ENCODE measurements at places on chromosomes 11 and 22. TPM values are rescaled to one million over a fixed set of nuclear protein-coding genes. Genes with fewer than 3 reads are reported as not detected.

The ZNRF3 gene
- 5.8 TPM for total RNA-seq

The SNX32 gene
- total RNA-seq, result 1.2 TPM

The CELSR1 gene
- total RNA-seq, result 38.5 TPM

The DCDC1 gene
- total RNA-seq, result 1.0 TPM

GRCh38 chr11:2789791-2790567 is 90.2 kb upstream of the KCNQ1OT1 start:
- no peak overlapping the region for H3K4me3 ChIP-seq
- H3K4me1 ChIP-seq, result no peaks in the 10 kb centered on the region
- no peak for DNase-seq
- peaks cover 32% of the 10 kb centered on the region for H3K27me3 ChIP-seq
- H3K36me3 ChIP-seq, result no peaks in the 10 kb centered on the region

GRCh38 chr11:61972672-61973475 is 5.4 kb upstream of the FTH1 start:
- DNase-seq, result peak; percentile 89
- H3K4me3 ChIP-seq, result no peak overlapping the region
- H3K36me3 ChIP-seq, result no peaks in the 10 kb centered on the region
- peak overlapping the region; percentile 90 for H3K27ac ChIP-seq

DNA sequence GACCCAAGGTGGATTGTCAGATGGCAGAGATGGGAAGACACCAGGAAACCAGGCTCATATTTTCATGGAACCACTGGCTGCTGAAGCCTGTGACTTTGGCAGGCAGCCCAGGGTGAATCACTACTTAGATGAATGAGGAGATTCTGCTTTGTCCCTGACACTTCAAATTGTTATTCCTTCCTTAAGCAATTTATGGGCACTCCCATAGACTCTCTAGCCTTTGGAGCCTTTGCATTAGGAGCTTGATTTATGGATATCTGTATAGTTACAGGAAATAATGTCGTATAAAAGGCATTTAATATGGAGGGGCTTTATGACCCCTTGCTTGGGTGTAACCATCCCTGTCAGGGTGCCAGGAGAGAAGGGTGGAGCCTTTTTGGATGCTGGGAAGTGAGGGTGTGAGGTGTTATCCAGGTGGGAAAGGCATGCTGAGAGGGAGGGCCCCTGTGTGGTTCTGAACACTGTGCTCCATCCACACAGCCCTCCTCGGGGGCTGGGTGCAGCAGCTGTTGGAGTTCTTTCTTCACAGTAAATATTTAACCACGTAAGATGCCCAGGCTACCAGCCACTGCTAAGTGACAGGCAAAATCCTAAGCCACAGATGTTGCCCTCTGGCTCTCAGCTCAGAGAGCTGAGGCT is 35.3 kb downstream of the IL18 start:
- H3K36me3 ChIP-seq, result no peaks in the 10 kb centered on the region
- H3K27ac ChIP-seq, result no peak overlapping the region
- no peak overlapping the region for H3K4me3 ChIP-seq
- H3K27me3 ChIP-seq, result no peaks in the 10 kb centered on the region
- H3K4me1 ChIP-seq, result peaks cover 6% of the 10 kb centered on the region

DNA sequence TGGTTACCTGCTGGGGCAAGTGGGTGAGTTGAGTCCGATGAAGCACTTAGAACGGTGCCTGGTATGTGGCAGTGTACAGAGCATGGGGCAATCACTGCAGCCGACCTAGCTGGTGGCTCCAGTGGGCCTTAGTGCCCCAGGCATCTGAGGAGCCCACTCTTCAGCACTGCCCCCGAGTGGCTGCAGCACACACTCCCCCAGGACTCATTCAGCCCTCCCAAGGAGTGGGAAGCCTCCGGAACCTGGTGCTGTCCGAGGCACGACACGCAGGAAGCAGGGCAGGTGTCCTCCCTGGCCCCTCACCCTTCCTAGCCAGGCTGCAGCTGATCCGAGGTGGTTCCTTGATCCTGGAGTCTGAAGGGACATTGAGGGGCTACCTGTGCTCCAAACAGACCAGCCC is 42.4 kb upstream of the PRODH start:
- H3K4me1 ChIP-seq, result no peaks in the 10 kb centered on the region
- H3K36me3 ChIP-seq, result no peaks in the 10 kb centered on the region
- no peak overlapping the region for H3K27ac ChIP-seq
- no peak overlapping the region for H3K4me3 ChIP-seq
- DNase-seq, result no peak
- no peaks in the 10 kb centered on the region for H3K27me3 ChIP-seq

DNA sequence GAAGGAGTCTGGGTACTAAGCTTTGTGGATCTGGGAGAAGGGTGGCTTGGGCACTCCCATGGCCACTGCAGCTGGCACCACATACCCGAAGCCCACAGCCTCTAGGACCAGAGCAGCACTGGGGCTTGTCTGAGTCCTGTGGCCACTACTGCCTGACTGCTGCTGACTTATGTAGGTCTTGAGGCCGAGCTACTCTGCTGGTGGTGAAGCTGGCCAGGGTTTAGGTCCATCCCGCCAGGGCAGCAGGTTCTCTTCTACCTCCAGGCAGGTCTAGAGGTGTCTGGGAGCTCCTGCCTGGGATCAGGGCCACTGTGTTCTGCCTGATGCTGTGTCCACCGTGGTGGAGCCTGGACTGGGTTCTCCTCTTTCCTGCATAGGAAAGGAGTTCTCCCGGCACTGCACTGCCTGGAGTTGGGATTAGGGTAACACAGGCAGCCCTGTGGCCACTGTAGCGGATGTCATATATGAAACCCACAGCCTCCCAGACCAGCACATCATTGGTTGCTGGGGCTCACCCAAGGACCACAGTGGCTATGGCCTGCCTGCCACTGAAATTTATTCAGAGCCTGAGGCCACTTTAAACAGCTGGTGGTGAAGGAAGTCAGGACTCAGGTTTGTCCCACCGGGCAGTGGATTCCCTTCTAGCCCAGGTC is 109.8 kb upstream of the SERPIND1 start:
- H3K27me3 ChIP-seq, result peaks cover 7% of the 10 kb centered on the region
- H3K27ac ChIP-seq, result no peak overlapping the region
- no peak overlapping the region for H3K4me3 ChIP-seq
- H3K36me3 ChIP-seq, result no peaks in the 10 kb centered on the region
- no peak for DNase-seq
- no peaks in the 10 kb centered on the region for H3K4me1 ChIP-seq

GRCh38 chr22:29434288-29434687 is 4.1 kb upstream of the RFPL1 start:
- peaks cover 34% of the 10 kb centered on the region for H3K27me3 ChIP-seq
- no peak overlapping the region for H3K27ac ChIP-seq
- H3K4me1 ChIP-seq, result no peaks in the 10 kb centered on the region
- H3K4me3 ChIP-seq, result no peak overlapping the region

DNA sequence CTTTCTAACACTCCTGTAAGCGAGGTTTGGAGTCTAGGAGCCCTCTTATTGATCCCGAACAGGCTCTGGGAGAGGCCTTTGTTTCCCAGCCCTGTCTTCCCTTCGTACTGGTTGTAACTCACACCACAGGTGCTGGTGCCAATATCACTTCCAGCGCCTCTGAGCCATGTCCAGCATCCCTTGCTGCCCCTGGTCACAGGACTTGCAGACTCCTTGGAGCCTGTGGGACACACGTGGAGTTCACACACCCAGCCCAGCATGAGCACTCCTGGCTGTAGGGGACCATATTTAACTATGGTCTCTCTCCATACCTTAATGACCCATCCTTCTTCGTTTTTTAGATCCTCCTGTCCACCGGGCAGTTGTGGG is 2.2 kb downstream of the ZBTB16 start:
- H3K27ac ChIP-seq, result no peak overlapping the region
- peaks cover 54% of the 10 kb centered on the region for H3K27me3 ChIP-seq
- H3K4me1 ChIP-seq, result no peaks in the 10 kb centered on the region
- H3K36me3 ChIP-seq, result no peaks in the 10 kb centered on the region

- no peak overlapping the region for H3K4me3 ChIP-seq
- no peaks in the 10 kb centered on the region for H3K27me3 ChIP-seq
- H3K4me1 ChIP-seq, result peaks cover 4% of the 10 kb centered on the region
- no peak overlapping the region for H3K27ac ChIP-seq
- H3K36me3 ChIP-seq, result no peaks in the 10 kb centered on the region
Observed at GRCh38 chr22:35844886-35845285, 127.2 kb downstream of the APOL5 start.

DNA sequence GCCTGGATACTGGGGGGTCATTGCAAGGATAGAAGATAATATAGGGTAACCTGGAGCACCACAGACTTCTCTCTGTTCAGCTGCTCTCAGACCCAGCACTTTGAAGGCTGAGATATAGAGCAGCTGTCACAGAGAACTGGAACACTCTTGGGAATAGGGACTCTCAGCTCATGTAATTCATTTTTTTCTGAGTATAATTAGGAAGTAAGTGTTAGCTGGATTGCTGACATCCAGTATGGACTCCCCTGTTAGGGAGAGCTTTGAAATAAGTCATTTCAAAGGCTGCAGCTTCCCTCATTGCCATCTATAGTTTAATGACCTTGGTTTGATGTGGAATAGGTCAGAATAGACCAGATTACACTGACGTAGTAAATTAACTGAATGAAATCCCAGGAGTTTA is 120.8 kb upstream of the POU2AF2 start:
- H3K27me3 ChIP-seq, result peaks cover 6% of the 10 kb centered on the region
- no peaks in the 10 kb centered on the region for H3K36me3 ChIP-seq
- no peak overlapping the region for H3K4me3 ChIP-seq
- H3K4me1 ChIP-seq, result no peaks in the 10 kb centered on the region
- no peak overlapping the region for H3K27ac ChIP-seq

DNA sequence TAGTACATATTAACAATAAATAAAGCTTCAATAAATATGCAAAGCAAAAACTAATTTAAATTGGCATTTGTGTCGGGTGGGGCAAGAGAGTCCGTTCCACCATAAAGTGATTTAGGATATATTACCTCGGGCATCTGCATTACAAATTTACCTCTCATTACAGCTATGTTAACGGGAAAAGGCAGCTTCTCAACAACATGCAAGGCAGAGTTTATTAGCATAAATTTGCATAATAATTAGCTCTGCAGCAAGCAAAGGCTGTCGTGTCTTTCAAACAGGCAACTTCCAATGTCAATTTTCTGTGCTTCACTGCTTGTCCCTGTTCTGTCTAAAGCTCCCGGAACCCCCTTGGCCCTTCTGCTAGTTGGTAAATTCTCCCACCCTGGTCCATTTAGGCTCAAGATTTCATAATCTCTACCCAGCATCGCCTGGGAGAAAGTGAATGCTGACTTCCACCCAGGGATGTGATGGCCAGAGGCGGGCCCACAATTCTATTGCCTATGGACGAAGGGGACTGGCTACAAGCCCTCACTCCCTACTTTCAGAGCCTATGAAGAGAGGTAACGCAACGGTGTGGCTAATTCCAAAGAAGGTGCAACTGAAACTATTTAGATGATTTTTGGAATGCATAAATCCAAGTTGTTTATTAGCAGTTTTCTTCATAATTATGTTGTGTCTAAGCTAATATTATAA is 462.1 kb downstream of the OPCML start:
- no peaks in the 10 kb centered on the region for H3K4me1 ChIP-seq
- H3K4me3 ChIP-seq, result no peak overlapping the region
- no peak overlapping the region for H3K27ac ChIP-seq
- H3K27me3 ChIP-seq, result peaks cover 16% of the 10 kb centered on the region
- no peak for DNase-seq

DNA sequence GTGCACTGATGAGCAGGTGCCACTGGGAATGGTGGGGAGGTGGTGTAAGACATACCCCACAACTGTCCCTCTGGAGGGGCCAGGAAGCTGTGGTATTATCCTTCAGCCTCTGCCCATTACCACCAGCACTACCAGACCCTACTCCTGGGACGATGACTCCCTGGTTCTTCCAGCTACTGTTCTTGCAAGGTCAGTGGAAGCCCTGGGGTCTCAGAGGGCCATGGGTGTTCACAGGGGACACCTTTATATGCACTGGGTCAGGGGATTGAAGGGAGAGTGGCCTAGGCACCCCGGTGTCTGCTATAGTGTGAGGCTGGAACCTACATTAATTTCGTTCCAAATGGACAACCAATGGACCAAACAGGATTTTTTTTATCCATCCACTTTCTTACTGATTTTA is 102.1 kb downstream of the RPS6KA4 start:
- H3K4me3 ChIP-seq, result no peak overlapping the region
- H3K4me1 ChIP-seq, result no peaks in the 10 kb centered on the region
- H3K27me3 ChIP-seq, result peaks cover 4% of the 10 kb centered on the region
- DNase-seq, result no peak

DNA sequence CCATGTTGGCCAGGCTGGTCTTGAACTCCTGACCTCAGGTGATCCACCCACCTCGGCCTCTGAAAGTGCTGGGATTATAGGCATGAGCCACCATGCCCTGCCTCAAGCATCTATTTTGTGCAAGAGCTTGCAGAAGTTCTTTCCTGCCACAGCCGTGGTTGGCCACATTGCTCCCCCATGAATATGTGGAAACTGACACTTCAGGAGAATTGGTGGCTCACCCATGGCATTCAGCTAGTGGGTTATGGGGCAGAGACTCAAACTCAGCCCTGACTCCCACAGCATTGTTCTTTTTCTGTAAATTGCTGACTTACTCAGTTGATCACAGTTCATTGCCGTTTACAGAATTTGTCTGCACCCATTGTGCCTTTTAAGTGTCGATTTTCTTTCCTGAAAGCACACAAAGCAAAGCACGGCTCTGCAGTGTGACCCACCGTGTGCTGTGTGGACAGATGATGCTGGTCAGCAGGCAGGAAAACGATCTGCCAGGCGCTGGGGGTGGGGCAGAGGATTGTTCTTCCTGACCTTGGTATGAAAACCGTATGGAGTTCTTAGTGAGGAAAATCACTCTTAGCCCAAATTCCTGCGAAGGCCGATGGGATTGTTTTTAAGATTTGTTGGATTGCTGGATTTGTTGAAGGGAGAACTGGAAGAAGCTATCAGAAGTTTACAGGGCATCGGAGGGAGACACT is 115.6 kb downstream of the PTPRJ start:
- H3K4me1 ChIP-seq, result peaks cover 7% of the 10 kb centered on the region
- H3K27ac ChIP-seq, result no peak overlapping the region
- no peak for DNase-seq
- no peaks in the 10 kb centered on the region for H3K27me3 ChIP-seq
- no peaks in the 10 kb centered on the region for H3K36me3 ChIP-seq

DNA sequence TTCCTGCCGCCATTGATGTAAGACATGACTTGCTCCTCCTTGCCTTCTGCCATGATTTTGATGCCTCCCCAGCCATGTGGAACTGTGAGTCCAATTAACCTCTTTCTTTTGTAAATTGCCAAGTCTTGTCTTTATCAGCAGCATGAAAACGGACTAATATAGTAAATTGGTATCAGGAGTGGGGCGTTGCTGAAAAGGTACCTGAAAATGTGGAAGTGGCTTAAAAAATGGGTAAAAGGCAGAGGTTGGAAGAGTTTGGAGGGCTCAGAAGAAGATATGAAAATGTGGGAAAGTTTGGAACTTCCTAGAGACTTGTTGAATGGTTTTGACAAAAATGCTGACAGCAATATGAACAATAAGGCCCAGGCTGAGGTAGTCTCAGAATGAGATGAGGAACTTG is 89.7 kb downstream of the RSF1 start:
- no peak overlapping the region for H3K27ac ChIP-seq
- no peaks in the 10 kb centered on the region for H3K27me3 ChIP-seq

GRCh38 chr11:116694349-116694725 is 78.5 kb downstream of the BUD13 start:
- no peaks in the 10 kb centered on the region for H3K27me3 ChIP-seq
- no peaks in the 10 kb centered on the region for H3K36me3 ChIP-seq
- no peak overlapping the region for H3K4me3 ChIP-seq
- no peak for DNase-seq
- H3K4me1 ChIP-seq, result no peaks in the 10 kb centered on the region

All from astrocyte (in vitro differentiated cells and primary cell).